Renal pelvis (tissue), 12 donors: ENCODE measurements at places on chromosomes 2 and 18. TPM values are rescaled to one million over a fixed set of nuclear protein-coding genes. Genes with fewer than 3 reads are reported as not detected.

SERPINB3 gene
- not detected for polyA plus RNA-seq

FSIP2 gene
- 2.4 TPM for polyA plus RNA-seq

FBXO36 gene
- polyA plus RNA-seq: 7.3 TPM

CFC1 gene
- polyA plus RNA-seq: not detected

UGT1A3 gene
- 0.14 TPM for polyA plus RNA-seq

LYPD6B gene
- 33.6 TPM for polyA plus RNA-seq

ALKAL2 gene
- 6.1 TPM for polyA plus RNA-seq

TIA1 gene
- 538 TPM for polyA plus RNA-seq

CXCR4 gene
- polyA plus RNA-seq: 47.6 TPM

- no peak for DNase-seq
Measured at GRCh38 chr18:36655930-36656329, 172.9 kb downstream of the TPGS2 start.

DNA sequence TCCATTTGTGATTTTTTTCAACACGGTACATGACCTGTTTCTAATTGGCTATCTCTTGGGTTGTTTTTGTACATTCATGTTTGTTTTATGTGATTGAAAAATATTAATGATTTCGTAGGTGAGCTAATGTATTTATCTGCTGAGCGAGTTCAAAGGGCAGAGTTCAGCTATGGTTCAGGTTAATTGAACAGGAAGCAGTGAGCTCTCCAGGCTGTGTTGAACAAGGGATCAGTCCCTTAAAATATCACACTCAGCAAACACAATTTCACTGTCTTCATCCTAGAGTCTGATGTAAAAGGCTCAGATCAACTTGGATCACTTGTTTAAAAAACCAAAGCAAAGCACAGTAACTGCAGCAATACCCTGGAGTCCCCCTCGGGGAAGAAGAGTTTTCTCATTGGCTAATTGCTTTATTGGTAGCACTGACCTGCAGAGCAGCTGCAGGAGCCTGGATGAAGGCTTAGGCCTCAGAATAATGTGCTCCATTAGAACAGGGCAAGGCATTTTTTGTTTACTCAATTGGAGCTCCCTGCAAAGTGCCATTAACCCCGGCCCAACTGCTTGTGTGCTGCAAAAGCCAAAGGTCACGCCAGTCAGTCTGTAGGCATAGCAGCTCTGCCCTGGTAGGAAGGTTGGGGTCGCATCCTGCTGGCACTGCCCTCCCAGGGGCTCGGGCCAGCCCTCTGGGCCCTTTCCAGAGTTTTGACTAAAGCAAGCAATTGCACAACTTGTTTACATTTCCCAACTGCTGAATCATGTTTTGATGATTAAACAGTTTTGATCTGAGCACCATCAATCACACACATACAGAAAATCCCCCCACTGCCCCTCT, 10.5 kb downstream of the ONECUT2 start:
- no peak for DNase-seq

DNA sequence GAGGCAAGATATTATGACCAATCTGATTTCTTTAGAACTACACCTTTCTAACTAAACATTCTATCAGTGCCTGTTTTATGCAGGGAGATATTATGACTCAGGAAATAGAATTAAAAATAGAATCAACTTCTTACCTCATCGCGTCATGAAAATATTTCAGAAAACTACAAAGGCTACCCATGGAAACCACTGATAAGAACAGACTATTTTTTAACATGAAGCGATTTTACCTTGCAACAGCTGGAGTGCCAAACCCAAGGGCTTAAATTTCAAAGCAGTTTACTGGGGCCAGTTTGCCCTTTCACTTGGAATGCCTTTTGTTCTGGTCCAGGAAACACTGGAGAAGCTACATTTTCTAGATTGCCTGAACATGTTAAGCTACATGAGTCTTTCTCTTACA, 304.8 kb upstream of the CCDC68 start:
- DNase-seq: peak; percentile 47

DNA sequence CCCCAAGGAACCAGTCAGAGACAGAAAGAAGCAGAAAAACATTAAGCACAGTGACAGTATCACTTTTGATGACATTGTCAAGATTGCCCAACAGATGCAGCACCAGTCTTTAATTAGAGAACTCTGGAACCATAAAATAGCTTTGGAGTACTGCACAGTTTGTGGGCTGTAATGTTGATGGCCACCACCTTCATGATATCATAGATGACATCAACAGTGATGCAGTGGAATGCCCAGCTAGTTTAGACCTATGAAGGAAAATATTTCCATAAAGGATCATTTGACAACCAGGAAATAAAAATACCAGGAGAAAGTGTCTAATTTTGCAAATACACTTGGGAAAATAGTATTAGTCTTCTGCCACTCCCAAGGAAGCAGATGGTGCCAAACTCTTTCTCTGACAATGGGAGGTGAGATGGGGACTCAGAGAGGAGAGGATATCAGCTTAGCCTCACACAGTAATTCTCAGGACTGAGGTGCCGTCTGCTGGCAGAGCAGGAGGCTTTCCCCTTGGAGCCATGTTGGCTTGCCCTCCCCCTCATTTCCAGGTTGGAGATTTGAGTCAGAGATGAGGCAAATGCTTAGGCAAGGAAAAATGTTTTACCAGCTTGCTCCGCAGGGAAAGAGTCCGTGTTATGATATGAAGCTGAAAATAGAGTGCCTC, 107.5 kb upstream of the CELF4 start:
- no peak for DNase-seq

DNA sequence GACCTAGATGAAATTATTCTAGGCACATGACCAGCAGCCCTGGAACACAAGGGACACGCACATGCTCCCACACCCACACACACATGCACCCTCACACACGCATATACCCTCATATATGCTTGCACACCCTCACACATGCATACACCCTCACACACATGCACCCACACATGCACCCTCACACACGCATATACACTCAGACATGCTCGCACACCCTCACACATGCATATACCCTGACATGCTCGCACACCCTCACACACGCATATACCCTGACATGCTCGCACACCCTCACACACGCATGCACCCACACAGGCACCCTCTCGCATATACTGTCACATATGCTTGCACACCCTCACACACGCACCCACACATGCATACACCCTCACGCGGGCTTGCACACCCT, 61.8 kb downstream of the PARD6G start:
- DNase-seq: no peak

- DNase-seq: no peak
Measured at GRCh38 chr2:128545085-128545484, 226.4 kb upstream of the HS6ST1 start.

GRCh38 chr2:160753960-160754359, 260.4 kb upstream of the RBMS1 start:
- DNase-seq: no peak

DNA sequence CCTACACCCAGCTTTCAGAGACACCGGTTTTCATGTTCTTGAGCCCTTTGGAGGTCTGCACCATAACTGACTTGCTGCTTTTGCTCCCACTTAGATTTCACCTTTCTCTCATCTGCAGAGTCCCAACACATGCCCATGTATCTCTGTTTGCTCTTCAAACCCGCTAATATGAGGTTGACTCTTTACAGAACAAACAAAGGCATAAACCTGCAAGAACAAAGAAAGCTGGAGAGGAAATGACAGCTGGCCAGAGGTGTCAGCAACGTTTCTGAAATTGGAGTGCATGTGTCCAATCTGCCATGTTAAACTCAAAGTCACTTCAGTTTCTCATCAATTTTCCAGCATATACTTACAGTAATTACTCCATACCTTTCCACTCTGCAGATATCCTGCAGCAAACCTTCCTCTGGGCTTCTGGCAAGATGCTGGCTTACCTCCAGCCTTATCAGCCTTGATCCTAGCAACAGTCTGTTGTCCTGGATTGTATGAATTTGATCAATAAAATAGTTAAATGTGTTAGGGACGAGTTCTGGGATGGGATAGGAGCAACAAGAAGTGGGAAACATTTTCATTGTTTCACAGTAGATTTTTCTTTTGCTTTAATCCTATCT, 157.4 kb downstream of the FHOD3 start:
- no peak for DNase-seq

GRCh38 chr18:36592282-36592681, 236.5 kb downstream of the TPGS2 start:
- no peak for DNase-seq

DNA sequence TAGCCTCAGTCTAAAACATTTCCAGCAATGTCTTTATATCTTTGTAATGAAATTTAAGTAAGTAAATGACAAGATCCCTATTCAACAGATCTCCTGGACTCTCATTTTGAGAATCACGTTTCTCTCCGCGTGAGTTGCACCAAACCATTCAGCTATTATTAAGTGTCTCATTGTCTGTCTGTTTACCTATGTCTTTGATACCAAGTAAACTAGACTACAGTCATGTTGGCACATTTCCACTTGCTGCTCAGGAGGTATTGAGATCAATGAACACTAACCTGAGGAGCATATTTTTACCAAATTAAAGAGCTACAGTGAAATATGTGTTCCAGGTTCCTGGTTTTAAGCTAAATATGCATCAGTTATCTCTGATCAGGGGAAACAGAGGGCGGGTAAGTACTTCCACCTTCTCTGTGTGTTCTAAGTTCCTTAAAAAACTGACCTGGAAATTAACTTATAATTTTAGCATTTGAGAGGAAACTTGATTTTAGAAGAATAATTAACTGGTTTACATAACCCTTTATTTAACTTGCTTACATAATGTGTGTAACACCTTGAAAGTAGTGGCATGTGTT, 125.8 kb downstream of the OSBPL6 start:
- no peak for DNase-seq

- DNase-seq: no peak
Measured at GRCh38 chr2:42953216-42953615, 160.8 kb upstream of the HAAO start.

DNA sequence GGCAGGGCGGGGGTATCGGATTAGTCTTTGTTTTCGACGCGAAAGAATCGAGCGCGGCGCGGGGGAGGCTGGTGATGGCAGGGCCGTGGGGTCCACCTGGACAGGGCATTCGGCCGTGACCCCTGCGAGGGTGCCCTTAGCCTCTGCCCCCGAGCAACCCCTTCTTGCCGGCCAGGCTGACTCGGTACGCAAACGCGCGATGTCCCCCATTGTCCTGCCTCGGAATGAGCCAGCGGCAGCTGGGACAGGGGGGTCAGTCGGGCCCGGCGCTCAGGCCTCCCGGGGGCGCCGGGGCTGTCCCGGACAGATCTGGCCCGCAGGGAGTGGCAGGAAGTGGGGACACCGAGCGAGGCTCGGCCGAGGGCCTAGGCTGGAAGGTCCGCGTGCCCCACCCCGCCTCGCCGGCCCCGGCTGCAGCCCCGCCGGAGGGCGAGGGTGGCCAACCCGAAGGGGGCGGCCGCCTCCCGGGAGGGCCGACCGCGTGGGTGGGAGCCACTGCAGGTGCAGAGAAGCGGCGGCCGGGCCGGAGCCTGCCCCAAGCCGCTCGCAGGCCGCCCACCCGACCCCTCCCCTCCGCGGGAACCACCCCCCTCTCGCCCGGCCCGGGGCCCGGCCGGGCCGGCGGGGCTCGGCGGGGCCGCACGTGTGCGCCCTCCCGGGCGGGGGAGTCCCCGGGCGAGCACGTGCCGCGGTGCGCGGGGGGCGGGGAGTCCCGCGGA, at the start of gene TET3:
TSS of gene TET3 (plus strand) at position 708 of the 719 bp plus-strand sequence. CDS start 1,494 bp downstream, outside the sequence.
- DNase-seq: no peak

DNA sequence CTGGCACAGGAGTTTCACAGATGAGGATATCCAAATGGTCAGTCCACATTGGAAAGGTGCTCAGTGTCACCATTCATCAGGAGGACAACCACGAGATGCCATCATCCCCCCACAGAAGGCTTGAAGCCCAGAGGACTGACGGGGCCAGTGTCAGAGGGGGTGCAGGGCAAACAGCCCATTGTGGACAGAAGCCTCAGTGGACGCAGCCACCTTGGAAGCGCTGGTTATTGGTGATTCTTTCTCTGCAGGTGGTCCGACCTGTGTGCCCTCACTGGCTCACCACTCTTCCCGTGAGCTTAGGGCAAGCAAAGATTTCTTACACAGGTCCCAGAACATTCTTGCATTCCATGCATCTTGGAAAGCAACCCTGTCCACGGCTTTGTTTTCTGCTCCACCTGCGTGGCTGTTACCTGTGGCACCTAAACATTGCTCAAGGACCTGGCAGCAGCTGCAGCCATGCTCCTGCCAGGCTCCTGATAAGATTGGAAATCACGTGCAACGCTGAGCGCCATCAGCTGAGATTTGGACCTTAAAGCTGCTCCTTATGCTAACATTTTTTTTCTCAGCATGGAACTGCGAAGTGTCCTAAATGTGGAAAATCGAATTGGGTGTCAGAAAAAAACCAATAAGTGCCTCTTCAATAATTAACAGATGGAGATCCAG, 110.9 kb upstream of the CTDP1 start:
- DNase-seq: no peak

DNA sequence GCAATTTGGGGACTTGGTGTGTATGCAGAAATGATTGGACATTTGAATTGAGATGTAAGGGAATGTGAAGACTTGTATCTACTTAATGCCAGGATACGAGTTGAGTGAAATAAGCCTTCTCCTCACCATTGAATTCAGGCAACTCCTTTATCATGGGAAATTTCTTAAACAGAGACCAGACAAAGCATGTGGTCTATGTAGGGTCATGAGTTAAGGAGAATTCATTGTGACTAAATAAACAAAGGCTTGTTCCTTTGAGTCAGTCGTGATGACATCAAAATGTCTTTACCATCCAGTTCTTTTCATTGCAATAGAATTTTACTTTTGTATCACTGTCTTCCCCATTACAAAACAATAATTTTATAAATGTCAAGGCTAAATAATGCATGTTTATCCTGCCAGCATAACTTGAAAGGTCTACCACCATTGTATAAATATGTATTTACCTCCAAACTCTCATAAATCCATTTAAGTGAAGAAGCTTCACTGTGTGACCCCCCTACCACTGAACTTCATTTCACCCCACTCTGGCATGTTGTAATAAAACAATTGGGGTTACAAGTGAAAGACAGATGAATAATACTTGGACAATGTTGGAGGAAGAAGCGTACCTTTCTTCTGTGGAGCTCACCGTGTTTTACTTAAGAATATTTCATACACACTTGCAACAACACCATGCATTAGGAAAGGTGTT, 149.4 kb downstream of the EPHA4 start:
- DNase-seq: no peak

- DNase-seq: no peak
Measured at GRCh38 chr2:144517866-144518747, 1.8 kb downstream of the ZEB2 start.

GRCh38 chr2:119694845-119695521, 16.0 kb downstream of the TMEM177 start:
- peak; percentile 51 for DNase-seq

DNA sequence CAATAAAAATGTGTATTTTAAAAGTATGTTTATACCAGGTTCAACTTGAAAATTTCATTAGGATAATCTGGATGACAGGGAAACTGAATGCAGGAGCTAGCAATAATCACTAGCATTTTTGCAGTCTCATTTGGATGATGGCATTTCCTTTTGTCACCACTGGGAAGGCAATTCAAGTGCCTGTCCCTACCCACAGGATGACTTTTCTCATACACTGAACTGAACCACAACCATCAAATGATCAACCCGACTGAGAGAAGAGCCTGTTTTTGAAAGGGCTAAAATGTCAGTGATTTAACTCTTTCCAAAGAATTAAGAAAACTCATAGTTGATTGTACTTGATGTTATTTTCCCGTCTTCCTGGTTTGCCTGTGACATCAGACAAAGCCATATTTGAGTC, 115.0 kb downstream of the FAM124B start:
- DNase-seq: no peak

- no peak for DNase-seq
Measured at GRCh38 chr2:55809875-55810621, 113.5 kb downstream of the EFEMP1 start.
